ENCODE measurements at places on chromosomes 2 and 18.

- no peak for DNase-seq
These were observed 105.2 kb upstream of the TFCP2L1 start for GRCh38 chr2:121390082-121390692.

- no peak for DNase-seq
These were observed 220.3 kb downstream of the ANAPC1 start for GRCh38 chr2:111663471-111664274.

- DNase-seq = no peak
These were observed 37.4 kb upstream of the PPP1R1C start for GRCh38 chr2:181948227-181948626.

GRCh38 chr2:60826111-60826510 lies 55.3 kb upstream of the REL start:
- no peak for DNase-seq

DNA sequence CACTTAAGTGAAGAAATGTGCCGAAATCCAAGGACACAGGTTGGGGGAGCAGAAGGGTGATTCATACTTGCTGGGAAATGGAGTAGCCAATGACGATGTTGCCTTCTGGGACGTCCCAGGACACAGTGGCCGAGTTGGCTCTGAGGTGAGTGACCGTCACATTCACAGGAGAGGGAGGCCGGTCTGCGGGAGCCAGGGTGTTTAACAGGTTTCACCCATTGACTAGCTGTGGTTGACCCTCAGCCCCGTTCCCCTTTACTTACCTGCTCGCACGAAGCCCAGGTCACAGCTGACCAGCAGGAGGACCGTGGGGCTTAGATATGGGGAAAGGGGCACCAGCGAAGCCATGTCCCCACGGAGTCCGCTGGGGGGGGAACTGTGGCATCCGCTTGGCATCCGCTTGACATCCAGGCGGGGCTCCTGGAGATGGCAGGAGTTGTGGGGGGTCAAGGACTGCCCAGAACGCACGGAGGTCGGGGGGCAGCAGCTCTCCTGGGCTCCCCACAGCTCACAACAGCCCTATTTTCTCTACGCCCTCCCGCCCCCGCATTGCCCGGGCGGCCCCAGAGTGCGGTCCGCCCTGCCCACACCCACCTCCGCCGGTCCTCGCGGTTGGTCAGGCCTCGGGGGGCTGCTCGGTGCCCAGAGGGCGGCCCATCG lies 586 bp downstream of the FNDC4 start:
- no peak for DNase-seq
